ENCODE measurements at places on chromosomes 12 and 14.

DNA sequence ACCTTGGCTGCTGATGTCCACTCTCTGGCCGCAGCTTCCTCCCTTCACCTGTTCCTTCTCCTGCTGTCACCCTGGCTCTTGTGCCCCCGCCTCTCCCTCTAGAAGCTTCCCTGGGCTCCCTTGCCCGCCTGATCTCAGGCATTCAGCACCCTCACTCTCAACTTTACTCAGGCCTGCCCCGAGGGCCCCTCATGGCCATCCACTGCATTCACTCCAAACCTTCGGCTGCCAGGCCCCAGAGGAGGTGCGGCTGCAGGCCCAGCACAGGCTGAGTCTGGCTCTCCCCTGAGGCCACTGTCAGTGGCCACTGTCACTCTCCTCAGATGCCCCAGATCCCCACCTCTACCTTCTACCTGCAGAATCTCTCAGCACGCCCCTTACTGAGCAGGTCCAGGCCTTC, 183.9 kb downstream of the ZFP36L1 start:
- H3K27ac ChIP-seq = peak overlapping the region; percentile 63
- H3K27me3 ChIP-seq = no peaks in the 10 kb centered on the region

DNA sequence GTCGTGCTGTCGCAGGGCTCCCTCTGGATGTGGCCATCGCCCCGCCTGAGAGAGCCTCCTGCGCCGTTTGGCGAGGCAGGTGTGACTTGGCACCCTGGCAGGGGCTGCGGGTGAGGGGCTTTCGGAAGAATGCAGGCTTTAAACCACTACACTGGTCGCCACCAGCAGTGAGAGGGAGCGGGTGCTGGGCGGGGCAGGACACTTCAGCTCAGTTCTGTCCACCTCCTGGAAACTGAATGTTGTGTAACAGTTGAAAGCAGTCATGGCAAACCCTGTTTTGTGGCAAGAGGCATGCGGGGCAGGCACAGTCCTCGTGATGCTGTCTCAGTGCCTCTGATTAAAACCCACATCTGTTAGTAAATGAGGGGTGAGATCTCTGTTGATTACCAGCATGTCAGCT, 55.9 kb downstream of the AACS start:
- no peak overlapping the region for H3K4me3 ChIP-seq
- no peak overlapping the region for H3K27ac ChIP-seq
- no peaks in the 10 kb centered on the region for H3K4me1 ChIP-seq

GRCh38 chr12:29152223-29152868, 3.3 kb downstream of the FAR2 start:
- DNase-seq = no peak
- H3K36me3 ChIP-seq = no peaks in the 10 kb centered on the region
- peaks cover 38% of the 10 kb centered on the region for H3K4me1 ChIP-seq
- no peak overlapping the region for H3K4me3 ChIP-seq
- peaks cover 4% of the 10 kb centered on the region for H3K27me3 ChIP-seq

DNA sequence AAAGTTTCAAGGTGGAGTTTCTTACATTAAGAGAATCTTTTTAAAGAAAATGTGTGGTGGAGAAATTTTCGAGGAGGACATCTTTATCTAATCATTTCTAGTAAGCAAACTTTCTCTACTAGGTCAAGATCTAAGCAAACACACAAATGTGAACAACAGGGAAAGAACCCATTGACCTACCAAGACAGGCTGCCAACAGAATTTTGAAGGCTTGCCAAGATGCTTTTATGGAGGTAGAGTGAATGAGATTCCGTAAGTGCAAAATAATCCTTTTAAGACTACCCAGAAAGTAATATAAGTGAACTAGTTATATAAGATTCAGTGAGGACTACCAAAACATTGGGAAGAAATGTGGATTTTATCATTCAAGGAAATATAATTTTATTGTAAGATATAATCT, 357.1 kb upstream of the PDE3A start:
- H3K36me3 ChIP-seq = no peaks in the 10 kb centered on the region
- H3K27me3 ChIP-seq = no peaks in the 10 kb centered on the region
- no peak overlapping the region for H3K4me3 ChIP-seq
- H3K4me1 ChIP-seq = no peaks in the 10 kb centered on the region

GRCh38 chr12:89507015-89507824, 17.4 kb downstream of the GALNT4 start:
- H3K27me3 ChIP-seq = no peaks in the 10 kb centered on the region
- H3K4me1 ChIP-seq = no peaks in the 10 kb centered on the region
- no peaks in the 10 kb centered on the region for H3K36me3 ChIP-seq
- no peak overlapping the region for H3K27ac ChIP-seq

- no peaks in the 10 kb centered on the region for H3K4me1 ChIP-seq
- no peak for DNase-seq
- no peak overlapping the region for H3K27ac ChIP-seq
- H3K36me3 ChIP-seq = no peaks in the 10 kb centered on the region
- no peaks in the 10 kb centered on the region for H3K27me3 ChIP-seq
Measured at GRCh38 chr14:32622742-32623141, 293.6 kb downstream of the AKAP6 start.

GRCh38 chr12:93134175-93134890, 205.2 kb upstream of the EEA1 start:
- peaks cover 12% of the 10 kb centered on the region for H3K4me1 ChIP-seq
- no peaks in the 10 kb centered on the region for H3K36me3 ChIP-seq
- no peak overlapping the region for H3K4me3 ChIP-seq
- H3K27me3 ChIP-seq = no peaks in the 10 kb centered on the region
- no peak overlapping the region for H3K27ac ChIP-seq

- DNase-seq = no peak
- H3K36me3 ChIP-seq = no peaks in the 10 kb centered on the region
- no peaks in the 10 kb centered on the region for H3K27me3 ChIP-seq
- H3K4me3 ChIP-seq = no peak overlapping the region
- H3K4me1 ChIP-seq = no peaks in the 10 kb centered on the region
Measured at GRCh38 chr12:39764944-39765560, 145.4 kb upstream of the ABCD2 start.

DNA sequence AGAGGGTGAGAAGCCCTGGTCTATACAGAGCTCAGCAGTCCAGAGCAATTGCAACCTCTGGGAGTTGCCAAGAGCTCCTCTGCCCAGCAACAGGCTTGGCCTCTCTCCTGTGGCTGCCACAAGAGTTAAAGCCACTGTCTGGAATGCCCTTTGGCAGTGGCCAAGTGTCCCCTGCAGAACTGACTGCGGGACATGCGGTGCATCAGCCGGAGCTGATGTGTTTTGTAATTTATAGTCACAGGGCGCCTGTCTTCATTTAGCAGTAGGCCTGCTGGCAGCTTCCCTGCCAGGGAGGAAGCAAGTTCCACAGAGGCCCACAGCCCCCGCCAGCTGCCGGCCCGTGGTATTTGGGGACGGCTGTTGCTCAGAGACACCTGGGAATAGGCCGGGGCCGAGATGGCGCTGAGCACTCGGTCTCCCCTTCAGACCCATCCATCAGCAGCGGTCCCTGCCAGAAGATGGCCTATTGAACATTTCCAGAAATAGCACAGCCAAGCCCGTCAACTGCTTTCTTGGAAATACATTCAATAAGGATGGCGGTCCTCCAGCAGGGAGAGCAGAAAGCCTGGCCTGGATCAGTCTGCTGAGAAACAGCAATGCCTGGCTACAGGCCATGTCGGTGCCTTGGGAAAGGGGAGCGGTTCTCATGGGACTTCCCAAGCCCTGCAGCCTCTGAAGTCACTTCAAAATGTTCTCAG, 217.4 kb downstream of the CRADD start:
- peak; percentile 79 for DNase-seq
- H3K4me1 ChIP-seq = peaks cover 24% of the 10 kb centered on the region
- H3K27ac ChIP-seq = no peak overlapping the region
- H3K27me3 ChIP-seq = no peaks in the 10 kb centered on the region
- H3K36me3 ChIP-seq = no peaks in the 10 kb centered on the region

GRCh38 chr14:21917699-21918436, 244.2 kb upstream of the OR4E1 start:
- H3K4me3 ChIP-seq = no peak overlapping the region
- no peaks in the 10 kb centered on the region for H3K4me1 ChIP-seq
- no peak overlapping the region for H3K27ac ChIP-seq
- no peak for DNase-seq

GRCh38 chr12:93140801-93141200, 211.7 kb upstream of the EEA1 start:
- H3K36me3 ChIP-seq = no peaks in the 10 kb centered on the region
- peaks cover 18% of the 10 kb centered on the region for H3K4me1 ChIP-seq
- DNase-seq = no peak
- no peak overlapping the region for H3K4me3 ChIP-seq

DNA sequence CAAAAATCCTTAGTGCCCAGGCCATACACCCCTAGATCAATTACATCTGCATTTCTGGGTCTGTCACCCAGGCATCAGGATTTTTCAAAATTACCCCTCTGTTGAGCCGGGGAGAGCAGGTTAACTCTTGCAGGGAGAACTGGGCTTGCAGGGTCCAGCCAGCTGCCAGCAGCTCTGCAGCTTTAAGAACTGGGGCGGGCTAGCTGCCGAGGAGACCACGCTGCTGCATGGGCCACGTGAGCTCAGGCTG, at the start of gene DGLUCY:
TSS of gene DGLUCY (plus strand) at position 245 of the 250 bp plus-strand sequence. CDS start 46,222 bp downstream, outside the sequence.
- H3K27me3 ChIP-seq = no peaks in the 10 kb centered on the region
- peak within 1 kb of the TSS; percentile 60 for H3K4me3 ChIP-seq
- H3K27ac ChIP-seq = peak within 1 kb of the TSS; percentile 93
- peaks cover 69% of the 10 kb centered on the region for H3K4me1 ChIP-seq
- H3K36me3 ChIP-seq = no peaks in the 10 kb centered on the region
- DNase-seq = no peak

DNA sequence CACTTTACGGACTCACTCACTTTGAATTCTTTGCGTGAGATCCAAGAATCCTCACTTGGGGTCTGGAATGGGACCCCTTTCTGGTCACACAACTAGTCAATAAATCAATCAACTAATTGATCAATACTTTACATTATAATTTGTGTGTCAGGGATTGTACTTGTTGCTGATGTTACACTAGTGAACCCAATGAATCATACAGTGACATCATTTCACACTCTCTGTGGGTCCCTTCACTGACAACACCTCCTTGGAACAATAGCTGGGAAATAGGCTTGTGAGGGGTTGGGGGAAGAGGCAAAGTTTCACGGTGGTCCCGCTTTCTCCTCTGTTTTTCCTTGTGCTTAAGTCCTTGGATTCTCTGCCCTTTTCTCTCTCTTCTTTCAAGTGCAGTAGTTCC, 35.0 kb downstream of the TPH2 start:
- peaks cover 7% of the 10 kb centered on the region for H3K27me3 ChIP-seq
- H3K36me3 ChIP-seq = no peaks in the 10 kb centered on the region
- no peaks in the 10 kb centered on the region for H3K4me1 ChIP-seq
- H3K27ac ChIP-seq = no peak overlapping the region
- H3K4me3 ChIP-seq = no peak overlapping the region

GRCh38 chr14:61152851-61153364, 128.2 kb downstream of the TMEM30B start:
- no peak overlapping the region for H3K27ac ChIP-seq
- no peaks in the 10 kb centered on the region for H3K27me3 ChIP-seq
- no peaks in the 10 kb centered on the region for H3K36me3 ChIP-seq
- no peak for DNase-seq
- H3K4me3 ChIP-seq = no peak overlapping the region
- peaks cover 8% of the 10 kb centered on the region for H3K4me1 ChIP-seq

GRCh38 chr12:104600790-104601739, 144.3 kb downstream of the CHST11 start:
- peaks cover 52% of the 10 kb centered on the region for H3K4me1 ChIP-seq
- H3K27me3 ChIP-seq = no peaks in the 10 kb centered on the region
- no peaks in the 10 kb centered on the region for H3K36me3 ChIP-seq
- no peak for DNase-seq
- H3K27ac ChIP-seq = no peak overlapping the region

- no peaks in the 10 kb centered on the region for H3K4me1 ChIP-seq
- H3K27ac ChIP-seq = no peak overlapping the region
- H3K36me3 ChIP-seq = peaks cover 15% of the 10 kb centered on the region
Measured at GRCh38 chr14:102737402-102738372, 39.6 kb upstream of the TRAF3 start.

- no peak for DNase-seq
- peaks cover 71% of the 10 kb centered on the region for H3K36me3 ChIP-seq
- no peaks in the 10 kb centered on the region for H3K27me3 ChIP-seq
Measured at GRCh38 chr14:75650253-75651058, 10.2 kb downstream of the ERG28 start.

DNA sequence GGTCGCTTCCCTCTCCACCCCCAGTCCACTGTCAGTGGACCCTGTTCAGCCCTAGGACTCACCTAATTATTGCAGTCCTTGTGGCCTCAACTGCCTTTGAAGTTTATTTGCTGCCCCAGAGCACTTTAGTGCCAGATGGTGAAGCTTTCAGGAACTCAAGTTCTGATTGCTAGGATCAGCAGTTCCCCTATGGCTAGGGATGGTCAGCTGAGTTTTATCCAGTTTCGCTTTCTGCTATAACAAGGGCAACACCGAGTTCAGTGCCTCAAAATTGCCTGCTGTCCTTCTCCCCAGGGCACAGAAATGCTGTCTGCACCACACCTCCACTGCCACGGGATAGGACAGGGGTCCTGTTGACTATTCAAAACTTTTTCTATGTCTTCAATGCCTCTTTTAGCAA, 295.0 kb downstream of the GPHN start:
- H3K4me3 ChIP-seq = no peak overlapping the region
- no peaks in the 10 kb centered on the region for H3K27me3 ChIP-seq
- H3K36me3 ChIP-seq = no peaks in the 10 kb centered on the region
- H3K4me1 ChIP-seq = no peaks in the 10 kb centered on the region
- no peak for DNase-seq

- no peaks in the 10 kb centered on the region for H3K27me3 ChIP-seq
- peaks cover 4% of the 10 kb centered on the region for H3K4me1 ChIP-seq
- H3K36me3 ChIP-seq = peaks cover 81% of the 10 kb centered on the region
Measured at GRCh38 chr14:58270628-58271027, 26.0 kb downstream of the PSMA3 start.

- H3K27me3 ChIP-seq = no peaks in the 10 kb centered on the region
- DNase-seq = no peak
- no peak overlapping the region for H3K27ac ChIP-seq
- H3K4me3 ChIP-seq = no peak overlapping the region
- no peaks in the 10 kb centered on the region for H3K36me3 ChIP-seq
Measured at GRCh38 chr12:5745251-5745888, 199.7 kb downstream of the ANO2 start.

DNA sequence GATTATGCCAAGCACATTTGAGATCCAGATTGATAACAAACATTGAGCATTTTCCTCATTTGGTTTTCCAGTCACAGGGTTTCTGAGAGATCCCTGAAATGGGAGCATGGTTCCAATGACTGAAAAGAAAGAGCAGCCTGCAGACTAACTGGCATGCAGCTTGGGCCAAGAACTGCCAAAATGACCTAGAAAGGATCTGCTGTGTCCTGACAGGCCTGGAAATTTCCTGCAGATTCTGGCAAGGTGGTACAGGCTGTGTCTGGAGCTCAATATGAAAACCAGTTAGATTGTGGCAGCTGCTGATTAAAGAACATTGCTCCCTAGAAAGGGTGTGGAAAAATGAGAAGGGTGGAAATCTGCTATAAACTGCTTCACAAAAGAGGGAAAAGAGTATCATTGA, 417.3 kb downstream of the IPO8 start:
- no peak overlapping the region for H3K4me3 ChIP-seq
- no peaks in the 10 kb centered on the region for H3K27me3 ChIP-seq
- H3K4me1 ChIP-seq = no peaks in the 10 kb centered on the region

Measured in suprapubic skin (tissue), 4 donors.